ENCODE measurements at places on chromosomes 2 and 18.

- no peak for DNase-seq
These were observed 2.3 kb downstream of the IMPA2 start for GRCh38 chr18:11983592-11983991.

- no peak for DNase-seq
These were observed 555.9 kb upstream of the VRK2 start for GRCh38 chr2:57490741-57491140.

DNA sequence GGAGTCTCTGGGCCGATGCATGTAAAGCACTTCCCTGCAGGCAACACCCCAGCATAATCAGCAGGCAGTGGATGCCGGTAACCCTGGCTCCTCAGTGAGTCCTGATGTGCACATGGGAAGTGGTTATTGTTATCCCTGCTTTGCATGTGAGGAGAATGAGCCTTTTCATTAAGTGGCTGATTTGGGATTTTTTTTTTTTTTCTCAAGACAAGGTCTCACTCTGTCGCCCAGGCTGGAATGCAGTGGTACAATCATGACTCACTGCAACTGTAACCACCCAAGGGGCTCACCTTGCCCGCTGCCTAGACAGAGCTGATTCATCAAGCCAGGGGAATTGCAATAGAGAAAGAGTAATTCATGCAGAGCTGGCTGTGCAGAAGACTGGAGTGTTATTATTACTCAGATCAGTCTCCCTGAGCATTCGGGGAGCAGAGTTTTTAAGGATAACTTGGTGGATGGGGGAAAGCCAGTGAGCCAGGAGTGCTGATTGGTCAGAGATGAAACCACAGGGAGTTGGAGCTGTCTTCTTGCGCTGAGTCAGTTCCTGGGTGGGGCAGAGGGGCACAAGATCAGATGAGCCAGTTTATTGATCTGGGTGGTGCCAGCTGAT, 95.4 kb downstream of the SOCS6 start:
- DNase-seq = peak; percentile 76

DNA sequence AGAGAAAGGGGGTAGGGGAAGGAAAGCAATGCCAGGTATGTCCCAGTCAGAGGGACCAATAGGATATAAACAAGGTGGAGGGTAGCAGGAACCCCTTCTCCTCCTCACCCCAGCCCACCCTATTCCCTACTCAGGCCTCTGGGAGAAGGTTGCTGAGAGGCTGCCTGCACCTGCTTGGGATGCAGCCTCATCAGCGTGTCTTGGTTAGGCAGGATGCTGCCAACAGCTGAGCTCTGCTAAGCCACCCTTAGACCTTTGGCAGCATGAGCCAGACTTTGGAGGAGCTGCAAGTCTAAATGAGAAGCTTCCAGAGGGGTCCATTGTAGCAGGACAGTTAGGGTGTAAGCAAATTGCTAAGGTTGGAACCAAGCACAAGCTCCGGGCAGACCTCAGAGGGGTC, 38.2 kb upstream of the CAB39 start:
- DNase-seq = no peak

- peak; percentile 67 for DNase-seq
These were observed 56.1 kb downstream of the CNTNAP5 start for GRCh38 chr2:124081154-124081716.

- DNase-seq = no peak
These were observed 36.7 kb downstream of the RND3 start for GRCh38 chr2:150450765-150451164.

DNA sequence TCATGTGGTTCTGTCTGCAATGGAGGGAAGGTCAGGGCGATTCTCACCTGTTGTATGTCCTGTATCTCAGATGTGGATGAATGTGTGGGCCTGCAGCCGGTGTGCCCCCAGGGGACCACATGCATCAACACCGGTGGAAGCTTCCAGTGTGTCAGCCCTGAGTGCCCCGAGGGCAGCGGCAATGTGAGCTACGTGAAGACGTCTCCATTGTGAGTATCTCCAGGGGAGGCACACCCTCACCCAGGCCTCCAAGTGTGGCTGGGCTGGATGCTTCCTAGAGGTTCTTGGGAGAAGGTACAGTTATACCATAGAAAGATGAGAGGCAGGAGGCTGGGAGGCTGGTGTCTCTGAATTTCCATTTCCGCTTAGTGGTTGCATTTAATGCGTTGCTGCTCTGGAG, 46.9 kb downstream of the FBLN7 start:
- no peak for DNase-seq

- DNase-seq = no peak
These were observed 911.4 kb upstream of the SLC39A10 start for GRCh38 chr2:194745557-194746146.

GRCh38 chr18:22346953-22347605, 70.6 kb downstream of the CTAGE1 start:
- DNase-seq = peak; percentile 78

- no peak for DNase-seq
These were observed 181.2 kb downstream of the ANAPC1 start for GRCh38 chr2:111702804-111703196.

- no peak for DNase-seq
These were observed 94.7 kb upstream of the CWC22 start for GRCh38 chr2:180101846-180102245.

GRCh38 chr2:99881901-99882591, 260.3 kb downstream of the AFF3 start:
- no peak for DNase-seq

GRCh38 chr2:141641462-141641861, 489.4 kb downstream of the LRP1B start:
- no peak for DNase-seq

- no peak for DNase-seq
These were observed 27.6 kb upstream of the ADAM23 start for GRCh38 chr2:206415618-206416243.

DNA sequence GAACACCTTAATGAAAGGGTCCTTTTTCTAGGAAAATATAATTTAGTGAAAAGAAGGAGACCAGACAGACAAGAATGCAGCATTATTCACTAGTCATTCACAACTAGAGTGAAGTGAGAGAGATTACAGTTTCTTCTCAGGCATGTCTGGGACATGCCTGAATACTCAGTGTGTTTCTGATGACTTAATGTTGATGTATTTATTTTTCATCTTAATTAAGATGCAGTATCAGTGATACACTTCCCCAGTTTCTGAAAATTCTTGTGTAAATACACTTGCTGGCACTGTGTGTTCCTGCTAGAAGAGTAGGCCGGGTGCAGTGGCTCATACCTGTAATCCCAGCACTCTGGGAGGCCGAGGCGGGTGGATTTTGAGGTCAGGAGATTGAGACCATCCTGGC, 143.6 kb downstream of the MYO3B start:
- no peak for DNase-seq

DNA sequence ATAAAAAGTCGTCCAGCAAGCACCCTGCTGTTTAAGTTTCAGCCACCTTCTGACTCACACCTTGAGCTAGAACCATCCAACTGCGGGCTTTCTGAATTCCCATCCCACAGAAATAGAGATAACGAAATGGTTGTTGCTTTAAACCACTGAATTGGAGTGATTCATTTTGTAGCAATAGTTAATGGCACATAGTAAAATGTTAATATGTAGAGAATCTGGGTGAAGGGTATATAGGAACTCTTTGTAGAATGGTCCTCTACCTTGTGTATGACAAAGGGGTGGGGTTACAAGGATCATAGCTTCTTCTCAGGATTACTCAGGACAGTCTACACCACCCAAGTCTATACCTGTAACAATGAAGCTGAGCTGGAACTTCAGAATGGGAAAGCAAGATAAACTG, 2.4 kb upstream of the MAPRE3 start:
- peak; percentile 71 for DNase-seq

- DNase-seq = no peak
These were observed 2.4 kb upstream of the MSGN1 start for GRCh38 chr2:17813742-17814473.

DNA sequence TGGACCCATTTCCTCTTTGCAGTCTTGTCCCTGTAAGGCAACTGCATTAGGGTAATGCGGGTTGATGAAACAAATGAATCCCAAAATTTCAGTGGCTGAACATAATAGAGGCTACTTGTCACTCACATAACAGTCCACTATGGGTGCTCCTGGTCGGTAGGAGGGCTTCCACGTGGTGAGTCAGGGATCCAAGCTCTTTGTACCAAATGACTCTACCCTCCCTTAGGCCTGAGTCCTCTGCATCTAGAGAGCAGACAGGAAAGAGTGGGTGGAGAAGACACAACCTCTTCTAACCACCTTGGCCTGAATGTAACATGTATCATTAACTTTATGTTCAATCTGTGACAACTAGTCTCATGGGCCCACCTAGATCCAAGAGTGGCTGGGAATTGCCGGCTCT, 86.2 kb upstream of the HAAO start:
- no peak for DNase-seq

GRCh38 chr2:239400596-239401066, at the start of gene HDAC4:
TSS of gene HDAC4 (minus strand) at chr2:239401020. CDS start at chr2:239352699, 48,321 bp downstream.
- no peak for DNase-seq

DNA sequence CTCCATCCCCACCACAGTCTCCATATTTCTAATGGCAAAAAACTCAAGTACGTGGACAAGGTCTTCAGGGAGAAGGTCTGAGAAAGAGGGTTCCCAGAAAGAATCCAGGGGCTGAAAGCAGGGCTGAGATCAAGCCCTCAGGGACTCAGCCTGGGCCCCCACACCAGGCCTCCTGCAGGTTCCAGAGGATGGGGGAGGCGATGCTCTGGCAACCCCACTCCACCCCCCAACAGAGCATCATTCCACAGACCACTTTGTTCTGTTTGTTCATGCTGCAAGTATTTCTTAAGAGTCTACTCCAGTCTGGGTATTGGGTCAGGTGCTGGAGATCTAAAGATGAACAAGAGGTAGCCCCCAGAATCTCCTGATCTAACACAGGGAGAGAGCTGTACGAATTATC, 32.2 kb downstream of the ZBTB7C start:
- no peak for DNase-seq

GRCh38 chr2:219567791-219568361, 3.5 kb downstream of the OBSL1 start:
- no peak for DNase-seq

DNA sequence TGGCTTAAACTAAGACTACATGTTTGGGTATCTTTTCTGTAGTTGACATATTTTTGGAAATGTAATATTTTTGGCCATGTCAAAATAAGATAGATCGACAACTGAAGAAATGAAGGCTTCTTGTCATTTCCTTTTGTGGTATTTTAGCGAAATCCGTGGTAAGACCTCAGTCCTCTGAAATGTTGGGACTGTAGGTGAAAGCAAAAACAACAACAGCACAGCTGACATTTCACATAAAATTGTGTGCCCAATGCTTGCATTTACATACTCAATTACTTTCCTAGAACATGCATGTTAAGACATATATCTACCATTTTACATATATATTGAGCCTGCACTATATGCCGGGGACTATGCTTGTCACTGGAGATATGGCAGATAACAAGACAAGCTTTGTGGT, 50.2 kb downstream of the SPP2 start:
- no peak for DNase-seq

DNA sequence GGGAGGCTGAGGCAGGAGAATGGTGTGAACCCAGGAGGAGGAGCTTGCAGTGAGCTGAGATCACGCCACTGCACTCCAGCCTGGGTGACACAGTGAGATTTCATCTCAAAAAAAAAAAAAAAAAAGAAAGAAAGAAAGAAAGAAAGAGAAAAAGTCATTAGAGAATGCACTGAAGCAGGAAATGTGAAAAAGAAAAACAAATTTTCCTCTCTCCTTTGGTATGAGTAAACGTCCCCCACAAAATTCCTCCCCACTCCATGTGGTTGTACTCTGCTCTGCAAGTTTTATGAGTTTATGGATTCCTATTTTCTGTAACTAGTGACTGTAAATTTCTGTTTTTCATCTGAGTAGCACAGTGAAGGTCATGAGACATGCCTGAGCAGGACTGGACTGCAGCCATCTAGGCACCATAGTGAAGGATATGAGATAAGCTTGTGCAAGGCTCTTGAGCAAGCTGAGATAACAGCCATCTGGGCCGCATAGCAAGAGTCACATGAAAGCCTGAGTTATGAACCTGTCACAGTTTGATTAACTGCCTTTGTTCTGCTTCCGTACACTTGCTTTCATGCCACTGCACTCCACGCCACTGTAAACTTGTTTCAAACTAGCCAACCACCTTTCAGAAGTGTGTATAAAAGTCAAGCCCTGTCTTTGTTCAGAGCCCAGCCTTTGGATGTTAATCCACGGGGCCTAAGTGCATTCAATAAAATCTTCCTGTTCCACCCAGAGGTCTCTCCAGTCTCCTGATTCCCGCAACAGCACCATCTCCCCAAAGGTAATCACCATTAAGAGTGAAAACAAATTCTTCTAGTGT, 50.2 kb downstream of the SKA1 start:
- DNase-seq = no peak

GRCh38 chr18:4101009-4101408, 354.1 kb downstream of the DLGAP1 start:
- DNase-seq = no peak

GRCh38 chr2:167110345-167110744, 222.1 kb downstream of the XIRP2 start:
- no peak for DNase-seq

- DNase-seq = peak; percentile 23
These were observed 15.9 kb downstream of the SERPINE2 start for GRCh38 chr2:224023188-224023587.

DNA sequence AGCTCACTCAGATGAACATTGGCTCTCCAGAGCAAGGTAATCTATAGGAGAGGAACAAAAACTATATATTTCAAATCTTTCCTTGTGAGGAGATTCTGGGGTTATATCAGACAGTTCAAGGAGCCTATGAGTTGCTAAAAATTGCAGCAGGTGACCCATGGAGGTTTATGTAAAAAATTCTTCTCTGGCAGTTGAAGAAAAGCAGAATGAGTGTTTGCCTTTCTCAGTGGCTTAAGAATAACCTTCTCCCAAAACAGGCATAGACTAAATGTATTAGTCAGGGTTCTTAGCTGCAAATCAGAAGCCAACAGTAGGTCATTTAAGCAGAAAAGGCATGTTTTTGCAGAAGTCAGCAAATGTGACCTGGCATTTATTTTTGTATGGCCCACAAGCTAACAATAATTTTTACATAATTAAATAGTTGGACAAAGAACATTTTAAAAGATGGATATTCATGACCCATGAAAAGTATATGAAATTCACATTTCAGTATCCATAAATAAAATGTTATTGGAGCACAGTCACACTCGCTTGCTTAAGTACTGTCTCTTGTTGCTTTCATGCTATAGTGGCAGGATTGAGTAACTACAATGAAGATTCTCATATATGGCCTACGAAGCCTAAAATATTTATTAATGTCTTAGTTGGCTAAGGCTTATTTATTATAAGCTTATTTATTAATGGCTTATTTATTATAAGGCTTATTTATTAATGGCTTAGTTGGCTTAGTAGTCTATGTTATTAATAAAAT, 93.4 kb upstream of the TLK1 start:
- no peak for DNase-seq

DNA sequence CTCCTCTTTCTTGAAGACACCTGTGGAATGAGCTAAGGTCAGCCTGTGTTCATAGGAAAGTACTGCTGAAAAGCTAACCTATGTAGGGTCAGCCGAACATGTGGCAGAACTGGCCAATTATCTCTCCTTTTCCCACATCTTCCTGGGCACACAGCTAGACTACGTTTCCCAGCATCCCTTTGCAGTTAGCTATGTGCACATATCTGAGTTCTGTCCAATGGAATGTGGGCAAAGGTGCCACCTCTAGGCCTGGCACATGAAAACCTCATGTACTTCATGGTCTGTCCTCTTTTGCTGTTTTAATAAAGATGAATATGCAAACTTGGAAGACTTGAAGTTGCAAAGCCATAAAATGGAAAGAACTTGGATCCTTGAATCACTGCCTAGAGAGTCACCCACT, 352.6 kb downstream of the TNS1 start:
- DNase-seq = peak; percentile 79

GRCh38 chr18:47160256-47160655, 10.0 kb upstream of the HDHD2 start:
- DNase-seq = no peak
